ENCODE measurements at places on chromosomes 13 and 19.

- peak; percentile 89 for DNase-seq
Observed at GRCh38 chr13:33494596-33495204, 209.1 kb upstream of the STARD13 start.

GRCh38 chr13:91115776-91116175, 231.7 kb upstream of the MIR17HG start:
- no peak for DNase-seq

DNA sequence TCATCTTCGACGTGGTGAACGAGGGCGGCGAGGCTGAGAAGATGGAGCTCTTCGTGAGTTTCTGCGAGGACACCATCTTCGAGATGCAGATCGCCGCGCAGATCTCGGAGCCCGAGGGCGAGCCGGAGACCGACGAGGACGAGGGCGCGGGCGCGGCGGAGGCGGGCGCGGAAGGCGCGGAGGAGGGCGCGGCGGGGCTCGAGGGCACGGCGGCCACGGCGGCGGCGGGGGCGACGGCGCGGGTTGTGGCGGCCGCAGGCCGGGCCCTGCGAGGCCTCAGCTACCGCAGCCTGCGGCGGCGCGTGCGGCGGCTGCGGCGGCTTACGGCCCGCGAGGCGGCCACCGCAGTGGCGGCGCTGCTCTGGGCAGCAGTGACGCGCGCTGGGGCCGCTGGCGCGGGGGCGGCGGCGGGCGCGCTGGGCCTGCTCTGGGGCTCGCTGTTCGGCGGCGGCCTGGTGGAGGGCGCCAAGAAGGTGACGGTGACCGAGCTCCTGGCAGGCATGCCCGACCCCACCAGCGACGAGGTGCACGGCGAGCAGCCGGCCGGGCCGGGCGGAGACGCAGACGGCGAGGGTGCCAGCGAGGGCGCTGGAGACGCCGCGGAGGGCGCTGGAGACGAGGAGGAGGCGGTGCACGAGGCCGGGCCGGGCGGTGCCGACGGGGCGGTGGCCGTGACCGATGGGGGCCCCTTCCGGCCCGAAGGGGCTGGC, 52.6 kb downstream of the MAP4K1 start:
- DNase-seq, result no peak

DNA sequence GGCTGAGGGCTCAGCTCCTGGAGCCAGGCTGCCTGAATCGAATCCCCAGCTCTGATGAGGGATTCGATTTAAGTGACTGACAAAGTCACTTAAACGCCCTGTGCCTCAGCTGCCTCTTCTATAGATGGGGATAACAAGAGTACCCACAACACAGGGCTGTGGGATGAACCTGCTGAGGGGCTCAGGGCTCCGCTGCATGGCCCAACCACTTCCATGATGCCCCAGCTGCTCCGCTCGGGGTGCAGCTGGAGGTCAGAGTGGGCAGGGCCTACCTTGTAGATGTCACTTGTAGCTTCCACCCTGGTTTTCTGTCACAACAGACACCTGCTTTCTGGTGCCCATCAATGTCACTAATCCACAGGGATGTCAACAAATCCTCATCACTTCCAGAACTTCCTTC, 39.2 kb downstream of the STK24 start:
- no peak for DNase-seq

DNA sequence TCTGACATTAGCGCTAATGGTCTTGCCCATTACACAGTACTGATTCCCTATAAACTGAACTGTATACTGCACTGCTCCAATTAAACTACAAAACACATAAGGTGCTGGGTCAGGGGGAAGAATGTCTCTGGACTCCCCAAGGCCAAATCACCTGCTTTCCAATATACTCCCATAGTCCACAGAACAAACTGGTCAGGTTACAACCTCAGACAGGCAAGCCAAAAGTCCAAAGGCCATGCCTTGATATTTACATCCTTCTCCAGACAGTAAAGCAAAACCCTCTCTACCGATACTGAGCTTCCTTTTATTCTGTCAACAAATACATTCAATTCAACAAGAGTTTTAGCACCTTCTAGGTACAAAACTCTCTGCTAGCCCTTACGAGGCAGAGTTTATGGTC, 8.9 kb downstream of the ZNF541 start:
- DNase-seq, result no peak

DNA sequence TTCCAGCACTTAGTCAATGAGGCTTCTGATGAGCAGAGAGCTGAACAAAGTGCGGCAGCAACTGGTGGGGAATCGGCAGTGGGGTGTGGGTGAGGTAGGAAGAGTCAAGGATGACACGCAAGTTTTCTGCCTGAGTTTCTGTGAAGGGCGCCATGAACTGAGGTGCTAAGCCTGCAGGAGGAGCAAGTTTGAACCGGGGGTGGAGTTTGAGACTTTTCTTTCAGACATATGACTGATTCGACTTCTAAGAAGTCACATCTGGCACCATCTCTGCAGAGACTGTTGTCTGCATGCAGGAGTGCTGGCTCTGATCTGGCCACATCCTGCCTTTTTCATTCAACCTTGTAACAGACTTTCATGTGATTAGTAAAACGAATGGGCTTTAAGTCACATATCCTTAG, 14.8 kb upstream of the GPI start:
- no peak for DNase-seq

GRCh38 chr13:84126671-84127171, 244.4 kb upstream of the SLITRK1 start:
- DNase-seq, result peak; percentile 46

DNA sequence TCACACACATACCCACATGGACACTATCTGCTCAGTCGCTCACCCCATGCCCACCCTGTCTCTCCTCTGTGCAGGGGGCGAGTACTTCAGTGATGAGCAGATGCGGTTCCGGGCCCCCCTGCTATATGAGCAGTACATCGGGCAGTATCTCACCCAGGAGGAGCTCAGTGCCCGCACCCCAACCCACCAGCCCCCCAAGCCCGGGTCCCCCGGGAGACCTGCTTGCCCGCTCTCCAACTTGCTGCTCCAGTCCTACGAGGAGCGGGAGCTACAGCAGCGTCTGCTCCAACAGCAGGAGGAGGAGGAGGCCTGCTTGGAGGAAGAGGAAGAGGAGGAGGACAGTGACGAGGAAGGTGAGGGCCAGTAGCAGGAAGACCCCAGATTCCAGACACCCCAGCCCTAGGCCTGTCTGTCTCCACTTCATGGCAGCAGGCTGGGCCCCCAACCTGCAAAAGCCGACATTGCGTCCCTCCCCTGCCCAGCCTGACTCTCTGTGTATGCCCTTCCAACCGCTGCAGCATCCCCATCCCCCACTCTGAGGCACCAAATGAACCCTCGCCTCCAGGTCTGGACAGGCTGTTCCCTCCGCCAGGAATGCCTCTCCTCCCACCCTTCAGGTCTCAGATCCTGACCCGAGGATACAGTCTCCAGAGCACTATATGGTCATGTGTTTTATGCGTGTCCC, 9.7 kb downstream of the CCDC97 start:
- no peak for DNase-seq

DNA sequence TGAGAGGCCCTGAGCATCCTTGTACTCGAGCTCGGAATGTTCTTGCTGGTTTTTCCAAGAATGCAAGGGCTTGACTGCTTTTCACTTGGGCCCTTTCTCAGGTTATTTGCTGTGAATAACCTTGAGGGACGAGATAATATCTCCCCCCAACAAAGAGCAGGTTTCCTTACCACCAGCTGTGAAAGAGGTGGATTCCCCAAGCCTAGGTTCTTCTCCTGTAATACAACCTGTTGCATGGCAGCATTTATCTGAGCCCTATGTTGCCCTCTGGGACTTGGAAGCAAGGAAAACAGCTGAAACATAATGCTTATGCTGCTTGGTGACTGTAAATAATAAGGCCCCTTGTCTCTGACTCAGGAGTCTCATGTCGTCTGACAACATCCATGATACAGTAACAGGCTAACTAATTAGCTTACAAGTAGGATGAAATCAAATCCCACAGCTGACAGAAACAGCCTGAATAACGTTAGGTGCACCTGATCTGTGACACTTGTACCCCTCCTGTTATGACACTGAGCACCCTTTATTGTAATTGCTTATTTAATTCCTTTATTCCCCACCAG, 43.6 kb upstream of the RCBTB2 start:
- peak; percentile 15 for DNase-seq

GRCh38 chr13:21014139-21014501, 47.3 kb downstream of the LATS2 start:
- DNase-seq, result no peak

DNA sequence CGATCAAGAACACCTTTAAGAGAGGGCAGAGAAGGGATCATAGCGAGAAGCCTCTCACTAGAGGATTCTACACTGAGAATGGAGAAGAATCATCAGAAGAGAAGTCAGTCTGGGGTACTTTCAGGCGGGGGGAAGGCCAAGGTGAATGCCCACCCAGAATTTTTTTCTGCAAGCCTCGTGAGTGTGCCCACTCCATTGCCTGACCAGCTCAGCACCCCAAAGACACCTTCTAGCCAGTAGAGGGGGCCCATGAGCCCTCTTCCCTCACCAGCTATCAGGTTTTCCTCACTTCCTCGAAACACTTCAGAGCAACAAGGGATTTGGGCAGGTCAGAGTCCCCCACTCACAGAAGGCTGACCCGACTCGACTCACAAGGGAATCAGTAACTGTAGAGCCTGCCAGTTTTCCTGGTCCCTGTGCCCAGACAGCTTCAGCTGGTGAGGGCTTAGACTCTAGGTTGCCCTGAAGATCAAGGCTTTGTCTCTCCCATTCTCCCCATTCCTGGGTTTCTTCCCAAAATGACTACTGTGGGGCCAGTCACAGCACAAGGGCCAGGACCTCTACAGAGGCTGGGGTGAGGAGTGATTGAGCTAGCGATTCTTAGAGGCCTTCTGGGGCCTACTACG, 18.4 kb downstream of the NLRP13 start:
- DNase-seq, result no peak

GRCh38 chr13:36192166-36192565, 22.2 kb downstream of the SOHLH2 start:
- no peak for DNase-seq

DNA sequence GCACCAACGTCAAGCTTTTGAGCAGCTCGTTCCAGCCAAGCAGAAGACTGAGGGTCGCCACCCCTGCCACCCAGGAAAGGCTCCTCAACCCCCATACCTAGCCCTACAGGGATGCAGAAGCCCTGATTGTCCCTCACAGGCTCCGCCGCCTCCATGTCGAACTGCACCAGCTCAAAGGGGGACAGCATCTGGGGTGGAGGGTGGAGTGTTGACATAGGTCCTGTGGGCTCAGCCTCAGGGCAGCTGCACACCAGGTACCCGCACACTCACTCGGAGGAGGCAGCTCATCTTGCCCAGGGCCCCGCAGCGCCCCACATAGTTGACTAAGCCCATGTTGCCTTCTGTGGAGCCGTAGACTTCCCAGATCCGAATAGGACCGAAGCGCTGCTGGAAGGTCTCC, 11.6 kb downstream of the SLC27A5 start:
- DNase-seq, result no peak

DNA sequence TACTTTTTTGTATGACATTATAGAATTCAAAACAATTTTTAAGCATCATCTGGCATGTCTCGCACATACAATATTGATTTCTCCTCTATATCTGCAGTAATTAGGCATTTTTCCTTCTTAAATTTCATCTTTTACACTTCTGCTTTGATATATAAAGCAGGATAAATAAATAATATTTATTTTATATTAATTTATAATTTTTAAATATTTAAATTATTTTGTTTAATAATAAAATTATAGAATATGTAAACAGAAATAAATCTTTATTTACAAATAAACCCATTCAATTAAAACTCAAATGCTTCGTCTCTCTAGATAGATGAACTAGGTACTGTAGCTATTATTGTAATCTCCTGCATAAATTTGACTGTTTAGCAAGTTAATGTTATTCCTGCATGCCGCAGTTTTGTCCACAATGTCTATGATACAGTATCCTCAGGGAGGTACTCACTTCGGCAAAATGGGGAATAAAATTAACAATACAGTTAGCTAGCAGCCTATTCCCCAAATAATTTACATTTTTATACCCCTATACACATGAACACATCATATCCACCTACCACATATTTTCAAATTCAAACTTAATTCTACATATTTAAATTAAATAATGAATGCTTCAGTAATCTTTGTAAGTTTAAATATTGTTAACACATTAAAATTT, 473.6 kb upstream of the SLC10A2 start:
- DNase-seq, result no peak

DNA sequence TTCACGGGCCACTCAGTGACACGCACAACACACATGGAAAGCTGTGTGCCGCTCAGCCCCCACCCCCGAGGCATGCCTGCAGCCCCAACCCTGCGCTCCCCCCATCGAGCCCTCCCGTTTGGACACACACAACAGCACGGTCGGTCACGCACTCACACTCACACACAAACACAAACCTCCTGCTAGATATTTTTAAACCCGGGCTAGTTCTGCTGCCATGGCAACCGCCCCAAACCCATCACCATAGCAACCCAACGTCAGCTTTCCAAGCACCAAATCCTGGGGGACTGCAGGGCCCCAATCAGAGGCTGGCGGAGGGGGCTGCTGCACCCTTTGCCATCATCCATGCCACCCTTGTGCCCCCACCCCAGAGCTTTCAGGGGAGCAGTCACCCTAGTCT, 2.5 kb upstream of the NOVA2 start:
- DNase-seq, result no peak

GRCh38 chr13:112995395-112996191, 26.6 kb downstream of the MCF2L start:
- DNase-seq, result no peak

DNA sequence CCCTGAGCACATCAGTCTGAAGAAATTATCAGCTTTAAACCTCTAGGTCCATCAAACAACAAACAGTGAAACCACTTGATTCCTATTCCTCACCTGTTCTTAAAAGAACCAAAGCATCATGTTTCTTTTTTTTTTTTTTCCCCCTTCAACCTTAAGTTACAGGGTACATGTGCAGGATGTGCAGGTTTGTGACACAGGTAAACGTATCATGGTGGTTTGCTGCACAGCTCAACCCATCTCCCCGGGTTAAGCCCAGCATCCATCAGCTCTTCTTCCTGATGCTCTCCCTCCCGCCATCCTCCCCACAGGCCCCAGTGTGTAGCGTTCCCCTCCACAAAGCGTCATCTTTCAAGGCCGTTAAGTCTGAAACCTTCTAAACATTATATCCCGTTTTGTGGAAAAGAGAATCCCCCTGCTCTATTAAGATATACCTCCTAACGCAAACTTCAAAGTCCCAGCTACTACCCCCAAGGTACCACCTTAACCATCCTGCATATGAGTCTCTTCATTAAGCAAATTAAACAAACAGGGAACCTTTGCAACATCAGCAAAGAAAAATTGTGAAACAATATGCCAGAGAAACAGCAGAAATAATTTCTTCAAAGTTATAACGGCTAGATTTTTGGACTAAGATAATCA, 10.8 kb downstream of the USP12 start:
- DNase-seq, result no peak

GRCh38 chr13:98254513-98254912, 77.4 kb upstream of the RNF113B start:
- no peak for DNase-seq

- DNase-seq, result no peak
Observed at GRCh38 chr13:40343550-40344269, 322.7 kb downstream of the FOXO1 start.

- DNase-seq, result no peak
Observed at GRCh38 chr19:41903193-41903953, 20.4 kb downstream of the ARHGEF1 start.

DNA sequence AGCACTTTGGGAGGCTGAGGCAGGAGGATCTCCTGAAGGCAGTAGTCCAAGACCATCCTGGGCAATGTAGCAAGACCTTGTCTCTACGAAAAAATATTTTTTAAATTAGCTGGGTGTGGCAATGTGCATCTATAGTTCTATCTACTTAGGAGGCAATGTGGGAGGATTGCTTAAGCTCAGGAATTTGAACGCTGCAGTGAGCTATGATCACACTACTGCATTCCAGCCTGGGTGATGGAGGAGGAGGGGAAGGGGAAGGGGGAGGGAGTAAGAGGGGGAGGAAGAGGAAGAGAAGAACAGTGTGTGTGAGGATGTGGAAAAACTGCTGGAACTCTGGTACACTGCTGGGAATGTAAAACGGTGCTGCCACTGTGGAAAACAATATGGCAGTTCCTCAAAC, 9.2 kb upstream of the CLIP3 start:
- peak; percentile 68 for DNase-seq

Measured in epithelial cell of esophagus (primary cell).